ENCODE measurements at places on chromosomes 1 and 21.
A peak's percentile ranks its signal among the peaks of the same experiment; 100 is the strongest.

DNA sequence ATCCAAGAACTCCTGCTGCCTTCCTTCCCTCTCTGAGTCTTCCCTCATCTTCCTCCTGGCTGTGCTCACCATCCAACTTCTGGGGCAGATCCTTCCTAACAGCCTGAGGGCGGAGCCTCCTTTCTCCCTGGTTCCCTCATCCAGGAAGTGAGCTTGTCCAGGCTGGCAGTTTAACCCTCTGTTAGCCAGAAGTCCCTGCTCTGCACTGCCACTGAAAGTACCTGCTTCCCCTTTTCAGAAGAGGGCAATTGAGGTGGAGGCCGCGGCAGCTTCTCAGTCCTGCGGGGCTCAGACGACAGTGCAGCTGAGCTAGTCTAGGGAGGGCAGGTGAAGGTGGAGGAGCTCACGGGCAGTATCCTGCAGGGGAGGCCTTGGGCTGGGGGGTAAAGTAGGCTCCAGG is 149.1 kb downstream of the FCRL5 start:
- no peak for DNase-seq

- peak; percentile 74 for DNase-seq
These were observed 9.4 kb downstream of the ZCCHC17 start for GRCh38 chr1:31306278-31306677.

- DNase-seq: no peak
These were observed 230.9 kb upstream of the IRF2BP2 start for GRCh38 chr1:234840843-234841242.

- peak; percentile 69 for DNase-seq
These were observed 56.3 kb upstream of the JUN start for GRCh38 chr1:58839846-58840835.

GRCh38 chr1:23451441-23451840 is 26.9 kb upstream of the TCEA3 start:
- no peak for DNase-seq

All from AG09319 (cell line).